NCI-H446 (cell line): ENCODE measurements at places on chromosomes 4 and X.

DNA sequence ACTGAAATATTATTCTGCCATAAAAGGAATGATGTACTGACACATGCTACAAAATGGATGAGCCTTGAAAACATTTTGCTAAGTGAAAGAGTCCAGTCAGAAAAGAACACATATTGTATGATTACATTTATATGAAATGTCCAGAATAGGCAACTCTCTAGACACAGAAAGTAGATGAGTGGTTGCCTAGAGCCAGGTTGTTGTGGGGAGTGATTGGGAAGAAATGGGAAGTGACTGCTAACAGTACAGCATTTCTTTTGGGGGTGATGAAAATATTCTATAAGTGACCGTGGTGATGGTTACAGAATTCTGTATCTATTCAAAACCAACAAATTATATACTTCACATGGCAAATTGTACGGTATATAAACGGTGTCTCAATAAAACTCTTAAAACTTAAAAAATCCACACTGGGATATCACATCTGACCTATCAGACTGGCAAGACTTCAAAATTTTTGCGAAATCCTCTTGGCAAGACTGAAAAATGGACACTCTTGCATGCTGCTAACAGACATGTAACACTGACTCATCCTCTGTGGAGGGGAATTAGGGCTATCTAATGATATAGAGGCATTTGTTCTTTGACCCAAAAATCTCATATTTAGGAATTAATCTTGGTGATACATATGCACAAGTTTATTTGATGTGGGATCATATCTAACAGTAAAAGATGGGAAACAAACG is 71.8 kb downstream of the FAM13A start:
- DNase-seq, result no peak

DNA sequence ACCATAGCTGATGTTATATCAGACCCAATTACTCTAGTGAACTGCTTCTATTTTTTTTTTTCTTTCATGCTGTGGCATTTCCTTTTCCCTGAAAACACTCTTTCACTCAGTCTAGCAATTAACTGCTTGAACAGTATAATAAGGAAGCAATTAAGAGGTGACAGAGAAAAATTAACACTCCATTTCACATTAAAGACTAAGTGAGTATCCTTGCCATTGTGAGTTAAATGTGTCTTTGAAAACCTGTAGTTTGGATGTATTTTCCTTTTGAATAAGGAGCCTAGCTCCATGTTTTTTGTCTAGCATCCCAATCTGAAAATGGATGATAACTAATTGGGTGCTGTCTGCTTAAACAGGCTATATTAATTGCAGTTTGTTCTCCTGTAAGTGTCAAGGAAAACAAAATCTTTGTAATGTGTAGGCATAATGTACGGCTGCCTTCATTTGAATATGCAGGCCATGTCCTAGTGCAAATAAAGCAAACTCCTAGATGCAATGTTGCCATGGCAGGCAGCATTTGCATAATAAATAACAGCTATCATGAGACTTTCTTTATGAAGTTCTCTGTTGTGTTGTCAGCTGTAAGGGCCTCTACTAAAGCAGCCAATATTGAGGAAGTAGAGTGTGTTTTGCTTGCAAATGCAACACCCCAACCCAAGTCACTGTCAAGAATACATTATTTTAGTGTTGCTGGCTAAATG is 416.7 kb downstream of the ZIC3 start:
- DNase-seq, result no peak

DNA sequence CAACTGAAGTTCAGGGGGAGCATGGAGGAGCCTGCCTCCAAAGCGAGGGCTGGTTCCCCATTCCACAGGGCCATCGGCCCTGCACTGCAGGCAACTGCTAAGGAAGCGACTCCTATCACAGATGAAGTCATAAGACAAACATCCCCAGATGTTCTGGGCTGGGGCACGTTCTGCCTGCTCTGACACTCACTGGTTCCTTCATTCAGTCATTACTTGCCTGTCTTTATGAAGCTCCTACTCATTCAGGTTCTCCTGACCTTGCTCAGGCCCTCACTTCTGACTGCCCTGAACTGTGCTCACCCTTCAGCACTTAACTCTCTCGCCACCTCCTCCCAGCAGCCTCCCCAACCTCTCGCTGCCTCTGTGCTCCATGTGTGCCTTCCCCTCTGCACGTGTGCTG is 2.5 kb upstream of the SLC2A9 start:
- no peak for DNase-seq

GRCh38 chr4:95212692-95213091 is 336.1 kb downstream of the UNC5C start:
- DNase-seq, result no peak

GRCh38 chrX:13223868-13224567 is 95.8 kb downstream of the ATXN3L start:
- DNase-seq, result peak; percentile 70

DNA sequence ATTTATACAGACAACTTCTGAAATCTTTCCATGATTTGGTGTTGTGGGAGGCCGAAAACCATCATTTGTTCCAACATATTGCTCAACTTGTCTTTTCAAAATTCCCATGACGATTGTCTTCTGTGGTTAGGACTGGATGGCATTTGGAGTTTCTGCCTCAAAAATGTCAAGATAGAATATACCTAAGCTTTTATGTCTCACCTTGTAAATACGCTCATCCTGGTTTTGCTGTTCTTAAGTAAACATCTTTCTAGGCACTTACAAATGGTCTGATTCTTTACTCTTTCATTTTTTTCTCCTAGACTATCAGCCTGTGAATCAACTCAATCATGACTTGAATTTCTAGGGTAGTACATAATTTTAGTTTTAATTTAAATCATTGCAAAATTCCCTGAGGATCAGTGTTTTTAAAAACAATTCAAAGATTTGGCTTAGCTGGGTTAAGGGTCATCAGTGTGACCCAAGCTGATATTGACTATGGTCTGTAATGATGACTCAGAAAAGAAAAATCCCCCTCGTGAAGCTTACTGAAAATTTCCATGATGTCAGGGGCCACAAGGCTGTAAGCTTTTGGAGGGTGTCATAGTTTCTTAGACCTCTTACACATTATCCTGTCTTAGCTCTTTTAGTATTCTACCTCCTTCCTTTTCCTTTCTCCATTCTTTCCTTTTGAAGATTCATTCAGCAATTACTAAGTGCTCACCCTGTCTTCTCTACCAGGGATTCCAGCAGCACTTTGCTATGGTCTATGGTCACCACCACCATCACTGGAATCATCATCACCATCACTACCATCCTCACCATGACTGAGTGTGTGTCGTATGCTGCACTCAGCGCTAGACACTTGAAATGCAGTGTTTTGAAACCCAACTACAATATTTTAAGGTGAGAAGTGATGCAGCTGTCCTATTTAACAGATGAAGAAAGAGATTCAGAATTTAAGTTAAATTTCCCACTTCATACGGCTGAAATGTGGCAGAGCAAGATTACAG is 124.4 kb downstream of the CPE start:
- no peak for DNase-seq

- no peak for DNase-seq
Measured at GRCh38 chrX:39582091-39582490, 515.7 kb downstream of the BCOR start.

- no peak for DNase-seq
Measured at GRCh38 chr4:109218288-109218687, 84.2 kb downstream of the COL25A1 start.

- DNase-seq, result no peak
Measured at GRCh38 chr4:25922812-25923369, 8.9 kb downstream of the SMIM20 start.

DNA sequence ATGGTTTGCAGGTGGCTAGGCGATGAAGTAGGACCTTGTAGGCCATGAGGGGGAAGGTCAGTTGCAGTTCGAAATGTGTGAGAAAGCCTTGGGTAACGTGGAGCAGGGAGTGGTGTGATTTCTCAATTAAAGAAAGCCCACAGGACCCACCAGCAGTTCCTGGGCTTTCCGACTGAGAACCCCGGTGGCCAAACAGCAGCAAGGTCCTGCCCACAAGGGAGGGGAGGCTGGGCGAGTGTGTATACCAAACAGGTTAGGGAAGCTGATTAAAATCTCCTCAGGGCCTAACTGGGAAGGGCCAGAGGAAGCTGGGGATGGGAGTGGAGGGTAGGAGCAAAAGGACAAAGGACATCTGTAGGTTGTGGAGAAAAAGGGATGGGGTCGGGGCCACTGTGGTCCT is 2.4 kb downstream of the ATP6AP1 start:
- no peak for DNase-seq

GRCh38 chr4:8108261-8108660 is 50.4 kb downstream of the ABLIM2 start:
- no peak for DNase-seq

- no peak for DNase-seq
Measured at GRCh38 chr4:3407171-3407771, 34.5 kb upstream of the HGFAC start.

GRCh38 chr4:81136161-81136905 is 78.7 kb downstream of the PRKG2 start:
- no peak for DNase-seq

DNA sequence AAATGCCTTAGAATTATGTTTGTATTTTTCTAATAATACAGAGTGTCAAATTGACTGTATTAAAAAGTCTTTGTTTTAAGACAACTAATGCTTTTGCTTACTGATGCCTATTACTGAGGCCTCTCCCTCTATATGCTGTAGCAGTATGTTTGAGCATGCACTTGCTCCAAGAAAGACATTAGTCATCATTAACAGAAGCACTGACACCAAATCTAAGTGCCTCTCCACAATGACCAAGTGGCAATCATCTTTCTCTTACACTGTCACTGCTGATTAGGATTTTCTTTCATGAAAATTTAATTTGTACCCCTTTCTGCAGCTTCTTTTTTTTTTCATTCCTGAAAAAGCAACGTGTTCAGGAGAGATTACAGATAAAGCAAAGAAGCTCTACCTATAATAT is 11.1 kb upstream of the MAB21L2 start:
- DNase-seq, result no peak

GRCh38 chr4:172141025-172141424 is 327.8 kb downstream of the GALNTL6 start:
- no peak for DNase-seq

- no peak for DNase-seq
Measured at GRCh38 chrX:12892716-12893115, 13.7 kb upstream of the TLR8 start.

- DNase-seq, result no peak
Measured at GRCh38 chr4:110505440-110505839, 29.5 kb downstream of the ENPEP start.

GRCh38 chr4:72011906-72012305 is 19.9 kb upstream of the NPFFR2 start:
- no peak for DNase-seq

DNA sequence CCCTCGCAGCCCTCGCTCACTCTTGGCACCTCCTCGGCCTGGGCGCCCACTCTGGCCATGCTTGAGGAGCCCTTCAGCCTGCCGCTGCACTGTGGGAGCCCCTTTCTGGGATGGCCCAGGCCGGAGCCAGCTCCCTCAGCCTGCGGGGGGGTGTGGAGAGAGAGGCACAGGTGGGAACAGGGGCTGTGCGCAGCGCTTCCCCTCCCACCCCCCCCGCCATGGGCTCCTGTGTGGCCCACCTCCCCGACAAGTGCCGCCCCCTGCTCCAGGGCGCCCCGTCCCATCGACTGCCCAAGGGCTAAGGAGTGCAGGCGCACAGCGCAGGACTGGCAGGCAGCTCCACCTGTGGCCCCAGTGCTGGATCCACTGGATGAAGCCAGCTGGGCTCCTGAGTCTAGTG is 220.2 kb downstream of the STPG2 start:
- DNase-seq, result no peak

DNA sequence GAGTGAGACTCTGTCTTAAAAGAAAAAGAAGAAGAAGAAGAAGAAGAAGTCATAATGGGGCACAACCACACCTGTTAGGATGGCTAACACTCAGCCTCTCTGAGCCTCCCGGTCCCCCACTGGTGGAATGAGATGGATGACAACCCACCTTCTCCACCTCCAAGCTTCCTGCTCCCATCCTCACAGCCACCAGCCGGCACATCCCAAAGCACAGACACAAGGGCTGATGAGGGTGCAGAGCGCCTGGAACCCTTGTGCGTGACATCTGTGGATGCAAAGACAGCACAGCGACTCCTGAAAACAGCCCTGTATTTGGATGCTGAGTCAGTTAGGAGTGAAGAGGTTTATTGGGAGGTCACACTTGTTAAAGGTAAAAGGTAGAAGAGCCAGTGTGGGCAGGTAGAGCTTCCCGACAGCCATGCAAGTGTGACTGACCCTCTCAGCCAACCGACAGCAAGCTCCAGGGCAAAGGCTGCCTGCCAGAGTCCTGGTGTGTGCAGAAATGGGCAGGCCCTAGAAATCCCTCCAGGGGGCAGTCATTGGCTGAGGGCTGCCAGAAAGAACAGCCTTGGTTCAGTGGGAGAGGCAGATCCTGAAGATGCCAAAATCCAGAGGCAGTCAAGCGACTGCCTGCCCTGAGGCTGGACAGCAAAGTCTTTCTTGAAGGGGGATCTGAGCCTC is 26.6 kb upstream of the MAN2B2 start:
- peak; percentile 52 for DNase-seq

DNA sequence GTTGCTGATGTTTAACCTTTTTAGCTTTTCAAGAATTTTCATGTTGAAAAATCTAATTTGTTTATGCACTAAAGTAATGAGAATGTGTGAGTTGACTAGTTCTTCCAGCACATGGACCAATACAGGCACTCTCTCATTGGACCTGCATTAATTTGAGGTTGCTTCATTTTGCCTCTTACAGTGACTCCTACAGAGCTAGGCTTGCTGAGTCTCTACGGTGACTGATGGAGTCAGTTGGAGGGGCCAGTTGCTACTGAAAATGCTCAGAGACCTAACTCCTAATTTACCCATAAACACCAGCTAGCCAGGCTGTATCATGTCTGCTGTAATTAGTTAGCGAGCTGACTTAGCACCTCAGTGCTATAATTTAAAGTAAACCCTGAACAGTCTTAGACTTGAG is 10.9 kb downstream of the MTHFD2L start:
- no peak for DNase-seq

GRCh38 chr4:2787230-2788100 is 5.4 kb upstream of the SH3BP2 start:
- no peak for DNase-seq

GRCh38 chrX:9683350-9683749 is 82.3 kb downstream of the GPR143 start:
- DNase-seq, result no peak
